ENCODE measurements at places on chromosomes 4 and X. TPM values are rescaled to one million over a fixed set of nuclear protein-coding genes. Genes with fewer than 3 reads are reported as not detected.

The COL4A5 gene
- total RNA-seq = 15.1 TPM

The DCAF4L1 gene
- 1.7 TPM for total RNA-seq

The SPIN3 gene
- 7.4 TPM for total RNA-seq

The IGBP1 gene
- 72.9 TPM for total RNA-seq

The ELOVL6 gene
- total RNA-seq = 0.42 TPM

The HSFX2 gene
- total RNA-seq = not detected

The ZFP42 gene
- not detected for total RNA-seq

The GDPD2 gene
- total RNA-seq = not detected

The RTL9 gene
- total RNA-seq = 0.07 TPM

The TMPRSS11D gene
- not detected for total RNA-seq

The TMSB15A gene
- total RNA-seq = not detected

The TBX22 gene
- not detected for total RNA-seq

- DNase-seq = no peak
- H3K4me3 ChIP-seq = no peak overlapping the region
- no peaks in the 10 kb centered on the region for H3K4me1 ChIP-seq
- no peaks in the 10 kb centered on the region for H3K27me3 ChIP-seq
- no peak overlapping the region for H3K27ac ChIP-seq
- H3K36me3 ChIP-seq = no peaks in the 10 kb centered on the region
These were observed 94.6 kb downstream of the COX18 start for GRCh38 chr4:72974694-72975487.

DNA sequence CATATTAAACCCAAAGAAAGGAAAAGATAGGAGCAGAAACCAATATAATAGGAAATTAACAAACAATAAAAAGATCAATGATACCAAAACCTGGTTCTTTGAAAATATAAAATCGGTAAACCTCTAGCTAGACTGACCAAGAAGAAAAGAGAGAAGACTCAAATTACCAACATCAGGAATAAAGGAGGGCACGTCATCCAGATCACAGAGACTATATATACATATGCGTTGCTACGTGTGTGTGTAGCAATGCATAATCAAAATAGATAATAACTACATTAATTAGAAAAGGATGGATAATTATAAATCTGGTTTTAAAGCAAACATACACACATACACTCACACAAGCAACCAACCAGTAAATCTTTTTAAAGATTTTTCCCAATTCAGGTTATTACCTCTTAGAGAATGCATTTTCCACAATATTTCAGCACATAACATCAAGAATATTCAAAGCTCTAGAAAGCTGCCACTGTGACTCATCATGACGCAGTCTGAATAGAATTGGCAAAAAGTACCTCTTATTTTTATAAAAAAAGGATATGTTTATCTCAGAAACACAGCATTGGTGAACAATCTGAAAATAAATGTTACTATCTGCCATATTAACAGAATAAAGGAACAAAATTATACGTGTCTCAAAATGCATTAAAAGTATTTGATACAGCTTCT is 41.4 kb upstream of the USP9X start:
- DNase-seq = no peak
- H3K4me3 ChIP-seq = no peak overlapping the region
- no peaks in the 10 kb centered on the region for H3K4me1 ChIP-seq
- H3K27me3 ChIP-seq = peaks cover 8% of the 10 kb centered on the region
- H3K27ac ChIP-seq = no peak overlapping the region
- H3K36me3 ChIP-seq = no peaks in the 10 kb centered on the region

- H3K27ac ChIP-seq = no peak overlapping the region
- H3K4me3 ChIP-seq = no peak overlapping the region
- no peaks in the 10 kb centered on the region for H3K27me3 ChIP-seq
- no peak for DNase-seq
- no peaks in the 10 kb centered on the region for H3K4me1 ChIP-seq
These were observed 6.4 kb downstream of the PPEF2 start for GRCh38 chr4:75895744-75896314.

DNA sequence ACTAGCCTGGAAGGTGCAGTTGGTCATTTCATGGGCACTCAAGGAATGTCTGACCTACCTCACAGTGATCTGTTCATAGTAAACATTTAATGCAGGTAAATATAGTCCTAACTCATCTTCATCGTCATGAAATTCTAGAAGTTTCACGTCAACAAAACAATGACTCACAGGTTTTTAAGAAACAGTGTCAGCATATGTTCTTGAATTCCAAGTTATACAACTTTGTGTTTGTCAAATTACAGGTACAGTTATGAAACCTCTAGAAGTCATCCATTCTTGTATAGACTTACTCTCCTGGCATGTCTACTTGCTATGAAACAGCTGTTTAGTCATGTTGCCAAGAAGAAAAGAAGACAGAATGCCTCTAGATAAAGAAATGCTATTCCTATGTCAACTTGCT is 46.6 kb downstream of the AFM start:
- H3K27ac ChIP-seq = no peak overlapping the region
- no peak overlapping the region for H3K4me3 ChIP-seq
- H3K4me1 ChIP-seq = no peaks in the 10 kb centered on the region
- H3K36me3 ChIP-seq = no peaks in the 10 kb centered on the region

GRCh38 chr4:154425514-154425913 is 66.1 kb downstream of the DCHS2 start:
- H3K4me1 ChIP-seq = no peaks in the 10 kb centered on the region
- H3K27ac ChIP-seq = no peak overlapping the region
- H3K27me3 ChIP-seq = no peaks in the 10 kb centered on the region
- no peak for DNase-seq

GRCh38 chr4:123615901-123616300 is 219.3 kb downstream of the SPRY1 start:
- peaks cover 10% of the 10 kb centered on the region for H3K4me1 ChIP-seq
- H3K36me3 ChIP-seq = no peaks in the 10 kb centered on the region
- no peaks in the 10 kb centered on the region for H3K27me3 ChIP-seq
- no peak overlapping the region for H3K27ac ChIP-seq

- no peak for DNase-seq
- no peak overlapping the region for H3K4me3 ChIP-seq
- H3K4me1 ChIP-seq = no peaks in the 10 kb centered on the region
These were observed 15.9 kb downstream of the AREG start for GRCh38 chr4:74460833-74461232.

DNA sequence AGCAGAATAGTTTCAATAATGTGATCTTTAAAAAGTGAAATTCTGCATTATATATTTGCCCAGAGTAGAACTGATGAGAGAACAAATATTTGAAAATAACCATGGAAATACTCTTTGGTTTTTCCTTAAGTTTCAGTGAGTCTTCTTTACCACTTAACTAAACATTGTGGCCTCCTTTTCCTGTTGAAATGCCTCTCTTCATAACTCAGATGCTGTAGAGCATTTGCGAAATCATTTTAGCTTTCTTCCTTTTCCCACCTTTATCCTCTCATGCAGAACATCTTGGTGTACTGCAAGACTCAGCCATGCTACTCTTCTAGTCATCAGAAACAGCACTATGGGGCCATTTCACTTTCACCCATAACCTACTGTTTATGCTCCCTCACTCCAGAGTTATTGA is 48.2 kb downstream of the CASK start:
- H3K27ac ChIP-seq = no peak overlapping the region
- no peaks in the 10 kb centered on the region for H3K27me3 ChIP-seq
- no peaks in the 10 kb centered on the region for H3K4me1 ChIP-seq
- no peaks in the 10 kb centered on the region for H3K36me3 ChIP-seq

DNA sequence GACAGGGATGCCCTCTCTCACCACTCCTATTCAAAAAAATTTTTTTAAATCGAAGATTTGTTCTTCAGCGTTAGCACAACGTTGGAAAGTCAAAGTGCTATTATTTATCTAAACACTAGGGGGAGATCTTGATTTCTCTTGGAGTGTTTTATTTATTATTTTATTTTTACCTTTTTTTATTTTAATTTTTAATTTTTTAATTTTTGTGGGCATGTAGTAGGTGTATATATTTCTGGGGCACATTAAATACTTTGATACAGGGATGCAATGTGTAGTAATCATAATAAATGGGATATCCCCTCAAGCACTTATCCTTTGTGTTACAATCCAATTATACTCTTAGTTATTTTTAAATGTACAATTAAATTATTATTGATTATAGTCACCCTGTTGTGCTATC is 37.4 kb upstream of the SLC10A4 start:
- no peaks in the 10 kb centered on the region for H3K27me3 ChIP-seq
- no peaks in the 10 kb centered on the region for H3K4me1 ChIP-seq
- H3K27ac ChIP-seq = no peak overlapping the region
- H3K4me3 ChIP-seq = no peak overlapping the region
- no peaks in the 10 kb centered on the region for H3K36me3 ChIP-seq
- no peak for DNase-seq

DNA sequence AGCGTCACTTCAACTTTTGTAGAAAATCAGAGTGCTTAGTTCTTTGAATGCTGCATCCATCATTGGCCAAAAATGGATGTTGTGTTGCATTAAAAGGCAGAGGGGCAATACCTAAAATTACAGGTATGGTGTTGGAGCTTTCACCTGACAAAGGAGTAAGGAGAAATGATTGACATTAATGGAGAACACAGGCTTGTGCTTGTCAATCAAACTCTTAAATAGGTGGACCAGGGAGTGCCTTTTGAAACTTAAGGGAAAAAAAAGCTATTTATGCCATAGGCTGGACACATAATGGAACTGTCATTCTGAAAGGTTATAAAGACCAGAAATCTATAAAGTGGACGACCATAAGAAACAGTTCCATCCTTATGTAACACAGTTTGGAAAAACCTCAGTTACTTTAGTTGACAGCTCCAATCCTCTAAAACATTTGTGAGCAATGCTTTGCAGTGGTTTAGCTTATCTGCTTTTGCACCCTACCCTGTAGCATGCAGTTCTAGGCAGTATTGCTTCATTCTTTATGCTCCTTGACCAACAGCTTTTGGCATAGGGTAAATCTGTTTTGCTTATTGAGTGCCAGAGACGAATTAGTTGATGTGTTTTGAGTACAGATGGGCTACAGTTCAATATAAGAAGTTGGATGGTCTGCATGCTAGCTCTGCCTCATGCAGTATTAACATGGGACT is 2.4 kb downstream of the HADH start:
- H3K27ac ChIP-seq = peak overlapping the region; percentile 99
- no peak for DNase-seq
- H3K4me3 ChIP-seq = peak overlapping the region; percentile 91
- no peaks in the 10 kb centered on the region for H3K27me3 ChIP-seq

DNA sequence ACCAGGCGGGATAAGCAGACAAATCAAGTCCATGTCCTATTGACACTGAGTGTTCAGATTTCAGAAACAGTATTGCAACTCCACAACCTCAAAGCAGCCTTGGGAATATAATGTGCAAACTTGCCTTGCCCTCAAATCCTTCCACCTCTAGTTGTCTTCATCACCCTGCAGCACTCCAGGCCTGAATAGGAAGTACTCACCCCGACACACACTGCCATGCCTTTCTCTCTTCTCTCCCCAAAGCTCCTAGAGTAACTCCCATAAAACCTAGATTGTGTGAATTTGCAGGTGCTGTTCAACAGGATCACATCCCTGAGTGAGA is 19.6 kb downstream of the ACSL1 start:
- no peak for DNase-seq
- no peaks in the 10 kb centered on the region for H3K27me3 ChIP-seq
- H3K27ac ChIP-seq = peak overlapping the region; percentile 97
- peaks cover 49% of the 10 kb centered on the region for H3K4me1 ChIP-seq
- peak overlapping the region; percentile 72 for H3K4me3 ChIP-seq
- peaks cover 27% of the 10 kb centered on the region for H3K36me3 ChIP-seq

DNA sequence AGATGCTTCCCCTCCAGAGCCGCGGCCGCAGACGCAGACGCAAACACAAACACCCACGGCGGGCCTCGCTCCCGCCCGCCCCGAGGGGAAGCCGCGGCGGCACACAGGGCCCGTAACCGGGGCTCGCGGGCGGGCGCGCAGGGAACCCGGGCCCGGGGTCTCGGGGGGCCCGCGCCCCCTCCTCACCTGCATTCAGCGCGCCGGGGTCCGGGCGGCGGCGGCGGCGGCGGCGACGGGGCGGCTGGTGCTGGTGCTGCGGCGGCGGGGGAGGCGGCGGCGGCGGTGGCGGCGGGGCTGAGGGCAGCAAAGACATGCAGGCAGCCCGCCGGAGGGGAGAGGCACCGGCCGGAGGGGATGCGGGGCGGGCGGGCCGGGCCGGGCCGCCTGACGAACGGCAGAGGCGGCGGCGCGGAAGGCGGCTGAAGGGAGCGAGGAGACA is 255 bp upstream of the CNOT6L start:
- H3K27me3 ChIP-seq = no peaks in the 10 kb centered on the region
- peaks cover 41% of the 10 kb centered on the region for H3K4me1 ChIP-seq
- no peak for DNase-seq
- no peaks in the 10 kb centered on the region for H3K36me3 ChIP-seq
- peak overlapping the region; percentile 80 for H3K4me3 ChIP-seq

- no peak overlapping the region for H3K4me3 ChIP-seq
- no peak overlapping the region for H3K27ac ChIP-seq
- H3K27me3 ChIP-seq = no peaks in the 10 kb centered on the region
These were observed 344.9 kb upstream of the NOCT start for GRCh38 chr4:138670681-138671080.

DNA sequence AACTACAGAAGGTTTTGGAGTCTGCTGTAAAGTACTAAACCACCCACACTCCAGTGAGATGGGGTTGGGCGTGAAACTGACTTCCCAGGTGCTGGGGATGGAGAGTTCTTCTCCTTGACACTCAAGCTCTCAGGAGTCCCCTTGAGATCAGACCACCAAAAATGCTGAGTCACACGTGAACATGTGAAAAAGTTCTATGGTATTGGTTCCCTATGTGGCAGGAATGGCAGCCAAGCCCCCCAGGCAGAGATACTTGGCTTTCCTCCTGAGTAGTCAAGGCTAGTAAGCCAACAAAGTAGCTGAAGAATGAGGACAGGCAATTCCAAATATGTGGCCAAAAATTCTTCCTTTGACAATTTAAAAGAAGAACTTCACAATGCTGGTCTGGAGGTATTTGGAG is 222.0 kb upstream of the ADAMTS3 start:
- no peak overlapping the region for H3K27ac ChIP-seq
- no peaks in the 10 kb centered on the region for H3K27me3 ChIP-seq

DNA sequence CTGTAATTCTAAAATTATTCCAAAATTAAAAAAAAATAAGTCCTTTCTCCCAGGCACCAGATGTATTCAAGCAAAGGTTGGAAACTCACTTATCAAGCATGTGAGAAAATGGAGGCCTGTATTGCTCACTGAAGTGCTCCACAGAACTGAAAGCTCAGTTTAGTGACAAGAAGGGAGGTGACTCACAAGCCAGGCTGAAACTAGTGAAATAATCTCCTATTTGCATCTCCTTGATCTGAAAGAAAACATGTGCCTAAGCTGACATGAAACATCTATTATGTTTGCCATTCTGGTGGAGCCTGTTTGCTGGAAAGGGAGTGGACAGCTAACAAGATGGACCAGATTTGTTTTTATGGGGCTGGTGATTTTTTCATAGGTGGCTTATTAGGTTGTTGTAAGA is 54.0 kb upstream of the AMELX start:
- no peaks in the 10 kb centered on the region for H3K27me3 ChIP-seq
- H3K4me1 ChIP-seq = peaks cover 2% of the 10 kb centered on the region
- no peak overlapping the region for H3K4me3 ChIP-seq
- H3K27ac ChIP-seq = no peak overlapping the region
- H3K36me3 ChIP-seq = no peaks in the 10 kb centered on the region
- DNase-seq = no peak
